ENCODE measurements at places on chromosomes 13 and 19. TPM values are rescaled to one million over a fixed set of nuclear protein-coding genes. Genes with fewer than 3 reads are reported as not detected.

The PCDH20 gene
- 0.98 TPM for total RNA-seq

The KLK2 gene
- total RNA-seq: not detected

The IL4I1 gene
- not detected for total RNA-seq

The FFAR3 gene
- total RNA-seq: not detected

The TNNI3 gene
- not detected for total RNA-seq

The DMWD gene
- total RNA-seq: 31.2 TPM

The FOXO1 gene
- total RNA-seq: 64.1 TPM

The VSTM2B gene
- 0.98 TPM for total RNA-seq

- no peak for DNase-seq
These were observed 841 bp upstream of the ZC3H13 start for GRCh38 chr13:46053162-46054012.

DNA sequence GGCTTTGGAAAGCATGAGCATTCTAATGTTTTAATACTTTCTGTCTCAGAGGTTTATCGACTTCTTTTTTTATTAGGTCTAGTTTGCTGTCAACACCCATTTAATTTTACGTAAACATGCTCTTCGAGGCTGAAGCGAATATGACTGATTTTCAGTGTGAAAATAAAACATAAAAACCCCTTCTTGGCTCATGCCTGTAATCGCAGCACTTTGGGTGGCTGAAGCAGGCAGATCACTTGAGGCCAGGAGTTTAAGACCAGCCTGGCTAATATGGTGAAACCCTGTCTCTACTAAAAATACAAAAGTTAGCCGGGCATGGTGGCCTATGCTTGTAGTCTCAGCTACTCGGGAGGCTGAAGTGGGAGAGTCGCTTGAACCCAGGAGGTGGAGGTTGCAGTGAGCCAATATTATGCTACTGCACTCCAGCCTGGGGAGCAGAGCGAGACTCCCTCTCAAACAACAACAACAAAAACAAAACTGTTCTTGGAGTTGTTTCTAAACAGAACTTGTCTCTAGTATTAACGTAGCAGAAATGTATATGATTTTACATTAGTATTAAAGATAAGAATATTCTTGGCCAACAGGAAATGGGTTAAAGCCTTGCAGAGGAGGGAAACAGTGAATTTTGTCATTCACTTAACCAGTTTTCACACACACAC is 7.1 kb upstream of the IGFL3 start:
- DNase-seq: no peak

DNA sequence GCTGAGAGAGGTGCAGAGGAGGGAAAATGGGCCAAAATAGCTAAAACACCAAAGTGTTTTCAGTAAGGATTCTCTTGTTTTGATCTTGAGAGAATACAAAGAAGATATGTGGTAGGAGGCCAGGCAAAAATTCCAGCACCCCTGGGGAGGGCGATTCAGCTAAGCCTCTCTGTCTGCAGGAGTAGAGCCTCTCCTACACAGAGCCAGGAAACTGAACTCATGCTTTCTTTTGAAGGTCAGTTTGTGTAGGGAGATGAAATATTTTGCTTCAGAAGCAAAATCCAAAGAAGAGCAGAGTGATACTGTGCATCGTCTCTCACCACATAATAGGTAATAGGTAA is 565.0 kb downstream of the FGF9 start:
- DNase-seq: no peak

DNA sequence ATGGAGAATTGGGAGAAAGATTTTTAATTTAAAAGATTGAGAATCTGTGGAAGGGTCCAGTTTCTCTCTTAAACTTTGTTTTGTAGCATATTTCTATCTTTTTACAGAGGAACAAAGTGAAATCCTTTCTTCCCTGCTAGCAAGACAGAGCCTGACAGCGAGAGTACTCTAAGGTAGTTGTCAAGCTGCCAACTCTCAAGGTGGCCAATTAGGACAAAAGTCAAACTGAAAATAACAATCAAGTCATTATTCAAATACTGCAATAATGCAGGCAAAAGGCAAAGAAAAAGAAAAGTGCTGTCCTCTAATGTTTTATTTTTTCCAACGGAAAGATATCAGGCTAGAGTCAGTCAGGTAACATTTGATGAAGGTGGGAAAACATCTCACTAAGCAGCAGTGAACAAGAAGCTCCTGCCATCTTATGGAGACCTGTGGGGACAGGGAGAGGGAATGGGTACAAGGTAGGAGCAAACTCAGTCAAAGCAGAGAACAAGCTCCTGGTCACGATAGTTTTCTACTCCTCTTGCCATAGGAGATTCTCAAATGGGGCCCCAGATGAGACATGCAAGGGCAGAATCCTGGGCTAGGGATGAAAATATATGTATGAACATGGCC is 801.9 kb upstream of the SLITRK1 start:
- no peak for DNase-seq

GRCh38 chr13:32031025-32031814 is at the start of gene FRY:
Gene FRY (plus strand): TSS chr13:32031774. CDS start chr13:32031796, 22 bp downstream.
- peak; percentile 90 for DNase-seq

DNA sequence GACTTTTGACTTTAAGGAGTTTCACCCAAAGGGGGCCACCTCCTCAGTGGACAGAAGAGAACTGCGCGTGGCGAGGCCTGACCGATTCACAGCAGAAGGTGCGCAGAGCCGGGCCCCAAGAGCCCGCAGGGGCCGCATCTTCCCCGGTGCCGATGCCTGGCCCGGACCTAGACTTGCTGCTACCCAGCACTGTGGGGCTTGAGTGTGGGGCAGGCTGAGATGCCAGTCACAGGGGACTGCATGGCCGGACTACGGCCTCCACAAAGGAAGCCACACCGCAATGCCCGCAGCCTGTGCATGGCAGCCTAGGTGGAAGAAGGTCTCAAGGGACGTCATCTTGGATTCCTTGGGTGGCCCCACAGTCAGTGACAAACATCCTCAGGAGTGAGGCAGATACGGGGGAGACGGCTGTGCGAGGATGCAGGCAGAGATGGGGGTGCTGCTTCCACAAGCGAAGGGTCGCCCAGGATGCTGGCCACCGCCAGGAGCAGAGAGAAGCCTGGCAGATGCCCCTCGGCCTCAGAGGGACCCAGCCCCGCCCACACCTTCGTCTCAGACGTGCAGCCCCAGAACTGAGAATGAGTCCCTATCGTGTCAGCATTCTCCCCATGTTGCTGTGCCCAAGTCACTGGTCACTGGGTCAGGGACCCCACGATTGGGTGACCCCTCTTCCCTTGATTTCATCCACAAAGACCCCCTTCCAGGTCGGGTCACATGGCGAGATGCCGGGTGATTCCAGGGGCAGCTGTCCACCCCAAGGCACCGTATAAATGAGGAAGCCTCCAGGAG is 16.9 kb downstream of the MOB3A start:
- no peak for DNase-seq

DNA sequence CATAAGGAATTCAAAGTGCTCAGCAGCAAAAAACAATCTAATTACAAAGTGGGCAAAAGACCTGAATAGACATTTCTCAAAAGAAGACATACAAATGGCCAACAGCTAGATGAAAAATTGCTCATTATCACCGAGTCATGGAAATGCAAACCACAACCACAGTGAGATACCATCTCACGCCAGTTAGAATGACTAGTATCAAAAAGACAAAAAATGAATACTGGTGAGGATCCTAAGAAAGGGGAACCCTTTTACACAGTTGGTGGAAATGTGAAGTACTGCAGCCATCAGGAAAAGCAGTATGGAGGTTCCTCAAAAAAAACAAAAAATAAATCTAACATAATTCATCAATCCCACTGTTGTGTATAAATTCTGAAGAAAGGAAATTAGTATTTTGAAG is 1206.1 kb downstream of the EFNB2 start:
- DNase-seq: no peak

DNA sequence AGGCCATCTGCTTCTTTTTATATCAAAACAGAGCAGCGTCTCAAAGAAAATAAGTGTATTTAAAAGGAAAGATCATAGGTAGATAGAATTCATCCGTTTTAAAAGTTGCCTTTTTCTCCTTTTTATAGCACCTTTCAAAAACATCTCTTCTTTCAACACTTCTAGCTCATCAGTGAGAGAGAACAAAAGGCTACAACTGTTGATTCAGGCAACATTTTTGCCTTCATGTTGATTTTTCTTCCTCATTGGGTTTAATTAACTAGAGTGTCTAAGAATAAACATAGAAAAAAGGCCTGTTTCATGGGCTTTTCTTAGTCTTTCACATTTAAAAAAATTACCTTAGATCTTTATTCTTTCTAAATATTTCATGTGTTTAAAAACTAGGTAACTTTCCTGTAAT is 13.6 kb downstream of the COL4A2 start:
- DNase-seq: no peak

- no peak for DNase-seq
These were observed 17.7 kb downstream of the GRIK5 start for GRCh38 chr19:42052241-42052863.

DNA sequence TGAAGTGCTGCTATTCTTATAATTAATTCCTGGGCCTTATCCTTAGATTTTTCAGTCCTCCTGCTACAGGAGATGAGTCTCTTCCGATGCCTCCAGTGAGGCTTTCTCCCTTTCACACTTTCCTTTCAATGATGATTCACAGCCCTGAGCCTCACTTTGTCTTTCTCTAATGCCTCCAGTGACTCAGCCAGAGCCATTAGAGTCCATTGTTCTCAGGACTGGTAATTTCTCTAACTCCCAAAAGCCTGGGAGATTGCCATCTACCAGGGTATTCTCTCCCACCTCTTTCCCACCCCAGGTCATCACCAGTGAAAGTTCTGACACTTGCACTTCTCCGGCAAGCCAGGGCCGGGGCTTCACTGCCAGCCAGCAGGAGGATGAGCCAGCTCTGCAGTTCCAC is 49.6 kb upstream of the ARGLU1 start:
- DNase-seq: peak; percentile 49

DNA sequence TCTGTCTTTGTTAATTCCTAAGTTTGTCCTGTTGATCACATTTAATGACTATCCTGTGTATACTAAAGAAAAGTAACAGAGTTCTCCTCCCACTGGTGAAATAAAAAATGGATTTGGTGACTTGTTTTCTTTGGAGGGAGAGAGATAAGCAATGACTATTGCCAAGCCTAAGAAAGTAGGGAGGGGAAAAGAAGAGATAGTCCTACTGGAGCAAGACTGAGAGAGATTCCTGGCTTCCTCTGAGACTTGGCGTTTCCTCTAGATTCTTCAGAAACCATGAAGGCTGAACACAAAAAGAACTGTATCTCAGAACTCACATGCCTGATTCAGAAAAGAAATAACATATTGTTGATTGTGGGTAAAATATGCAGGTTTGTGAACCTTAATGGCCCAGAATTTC is 406.5 kb downstream of the FOXO1 start:
- no peak for DNase-seq

- no peak for DNase-seq
These were observed 9.7 kb downstream of the BBC3 start for GRCh38 chr19:47221080-47221841.

DNA sequence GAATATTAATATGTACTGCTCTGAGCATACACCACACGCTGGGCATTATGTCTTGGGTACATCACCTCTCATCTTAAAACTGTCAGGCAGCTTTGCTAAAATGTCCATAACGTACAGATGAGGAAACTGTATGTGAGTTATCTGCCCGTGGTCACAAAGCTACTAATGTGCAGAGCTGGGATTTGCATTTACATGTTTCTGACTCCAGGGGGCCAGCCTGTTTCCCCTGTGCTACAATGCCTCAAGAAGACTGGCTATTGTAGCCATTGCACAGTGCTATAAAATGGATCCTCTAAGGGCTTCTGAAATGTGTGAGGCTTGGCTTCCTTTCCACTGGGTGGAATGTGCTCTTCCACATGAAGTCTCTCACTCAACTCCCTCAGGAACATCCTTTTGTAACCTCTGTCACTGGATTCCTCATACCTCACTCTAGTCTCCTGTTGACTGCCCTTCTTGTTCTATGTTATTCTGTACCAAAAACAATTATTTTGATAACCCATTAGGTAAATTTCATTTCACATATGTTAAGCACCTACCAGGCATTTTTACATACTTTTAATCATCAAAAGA is 95.6 kb upstream of the HTR2A start:
- DNase-seq: no peak

DNA sequence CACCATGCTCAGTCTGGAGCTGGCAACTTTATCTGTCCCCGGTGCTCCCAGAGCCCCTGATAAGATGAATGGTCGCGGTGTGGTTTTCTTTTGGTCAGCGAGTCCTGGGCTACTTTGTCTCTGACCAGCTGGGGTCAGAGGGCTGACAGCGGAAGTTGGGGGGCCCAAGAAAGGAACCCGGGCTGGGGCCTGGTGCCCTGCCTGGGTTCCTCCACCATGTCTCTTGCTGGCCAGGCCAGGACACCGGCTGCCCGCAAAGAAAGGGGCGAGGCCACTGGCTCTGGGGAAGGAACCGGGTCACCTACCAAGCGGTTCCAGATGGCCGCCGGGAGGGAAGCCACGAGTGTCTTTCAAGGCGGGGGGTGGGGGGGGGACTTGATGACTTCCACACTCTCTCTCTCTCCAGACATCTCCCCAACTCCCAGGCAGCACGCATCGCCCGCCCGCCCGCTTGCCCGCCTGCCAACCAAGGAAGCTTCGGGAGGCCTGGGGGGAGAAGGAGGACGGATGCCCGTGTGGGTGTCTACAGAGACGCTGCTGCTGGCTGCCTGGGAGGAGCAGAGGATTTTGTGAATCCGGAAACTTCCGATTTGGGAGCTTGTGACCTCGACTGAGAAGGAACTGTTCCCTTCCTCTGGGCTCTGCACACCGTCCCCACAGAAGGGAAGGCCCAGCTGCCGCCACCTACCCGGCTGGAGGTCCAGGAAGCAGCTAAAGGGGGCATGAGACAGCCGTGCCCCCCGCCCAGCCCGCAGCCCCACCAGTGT is 1.1 kb downstream of the PIP5K1C start:
- no peak for DNase-seq

DNA sequence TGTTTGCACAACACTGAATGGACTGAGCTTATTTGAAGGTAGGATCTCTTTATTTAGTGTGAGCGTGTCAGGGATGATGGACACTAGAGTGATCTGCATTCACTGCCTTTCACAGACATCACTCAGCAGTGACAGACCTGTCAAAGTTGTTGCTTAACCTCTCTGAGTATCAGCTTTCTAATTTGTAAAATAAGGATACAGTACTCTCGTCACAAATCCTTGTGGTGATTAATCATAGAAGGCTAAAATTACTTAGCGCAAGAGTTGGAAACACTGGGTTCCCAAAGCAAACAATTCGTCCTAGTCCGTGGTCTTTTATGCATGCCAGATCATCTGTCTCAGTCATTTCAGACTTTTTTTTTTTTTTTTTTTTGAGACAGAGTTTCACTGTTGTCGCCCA is 16.6 kb downstream of the CARD8 start:
- no peak for DNase-seq

GRCh38 chr13:99911965-99912566 is 59.5 kb downstream of the ZIC5 start:
- DNase-seq: no peak

DNA sequence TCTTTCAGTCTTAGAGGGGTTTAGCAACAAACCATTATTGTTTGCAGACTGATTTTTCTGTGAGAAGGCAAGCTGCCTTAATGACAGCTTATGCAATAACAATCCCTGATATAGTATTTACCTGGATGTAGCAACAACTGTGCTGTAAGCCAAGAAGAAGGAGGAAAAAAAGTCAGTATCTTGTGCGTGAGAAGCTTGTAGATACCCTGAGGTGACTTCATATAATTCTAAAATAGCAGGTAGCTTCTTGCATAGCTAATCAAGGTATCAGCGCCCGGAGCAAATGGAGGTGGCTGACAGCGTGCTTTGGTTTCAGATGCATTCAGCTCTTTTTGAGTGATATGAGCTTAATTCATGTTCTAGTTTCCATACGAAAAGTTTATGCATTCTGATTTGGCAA is 309.8 kb downstream of the KLF5 start:
- no peak for DNase-seq

- no peak for DNase-seq
These were observed 18.0 kb downstream of the PAF1 start for GRCh38 chr19:39372941-39373340.
